ENCODE measurements at places on chromosomes 1 and 21. TPM values are rescaled to one million over a fixed set of nuclear protein-coding genes. Genes with fewer than 3 reads are reported as not detected.

ACADM gene
- 119 TPM for total RNA-seq

- DNase-seq = no peak
Measured at GRCh38 chr1:179728271-179728670, 14.8 kb upstream of the FAM163A start.

KIF2C gene
- 75.0 TPM for total RNA-seq

DNA sequence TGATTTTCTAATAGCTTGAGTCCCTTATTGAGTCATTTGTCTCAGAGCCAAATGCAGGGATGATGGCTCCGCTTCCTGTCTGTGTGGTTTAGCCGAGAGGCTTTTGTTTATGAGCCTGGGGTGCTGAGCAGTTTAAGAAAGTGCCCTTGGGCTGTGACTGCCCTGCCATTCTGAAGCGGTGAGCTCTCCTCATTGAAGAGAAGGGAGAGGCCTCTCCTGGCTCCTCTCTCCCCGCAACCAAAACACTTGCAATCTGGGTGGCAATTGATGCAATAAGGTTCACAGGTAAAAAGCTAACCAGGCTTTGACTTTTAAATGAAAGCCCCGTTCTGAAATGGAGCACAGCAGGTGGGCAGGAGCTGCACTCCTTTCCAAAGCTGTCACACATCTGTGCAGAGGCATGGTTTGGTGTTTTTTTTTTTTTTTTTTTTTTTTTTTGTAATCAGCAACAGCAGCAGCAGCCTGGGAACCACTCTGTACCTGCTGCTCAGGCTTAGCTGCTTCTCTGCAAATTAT, 403.7 kb downstream of the SIPA1L2 start:
- no peak for DNase-seq

DNA sequence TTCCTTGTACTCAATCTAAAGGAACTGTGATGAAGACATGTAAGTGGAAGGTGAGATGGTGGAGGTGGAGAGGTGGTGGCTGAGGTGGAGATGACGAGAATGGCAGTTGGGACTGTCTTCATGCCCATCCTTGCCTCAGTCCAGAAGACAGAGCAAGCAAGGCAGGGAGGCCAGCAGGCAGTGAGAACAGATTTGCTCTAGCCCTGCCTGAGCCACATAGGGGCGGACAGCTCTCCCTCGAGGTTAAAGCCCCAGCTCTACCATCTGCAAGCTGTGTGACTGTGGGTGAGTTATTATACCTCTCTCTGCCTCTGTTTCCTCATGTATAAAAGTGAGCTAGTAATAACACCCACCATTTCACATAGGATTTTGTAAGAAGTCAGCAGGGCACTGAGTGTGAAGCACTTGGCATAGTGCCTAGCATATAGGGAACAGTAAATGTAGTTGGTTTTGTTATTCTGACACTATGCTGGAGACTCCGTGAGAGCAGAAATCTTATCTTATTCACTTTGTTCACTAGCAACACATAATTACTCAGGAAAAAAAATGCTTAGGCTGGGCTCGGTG, 4.8 kb upstream of the FAM110D start:
- no peak for DNase-seq

DNA sequence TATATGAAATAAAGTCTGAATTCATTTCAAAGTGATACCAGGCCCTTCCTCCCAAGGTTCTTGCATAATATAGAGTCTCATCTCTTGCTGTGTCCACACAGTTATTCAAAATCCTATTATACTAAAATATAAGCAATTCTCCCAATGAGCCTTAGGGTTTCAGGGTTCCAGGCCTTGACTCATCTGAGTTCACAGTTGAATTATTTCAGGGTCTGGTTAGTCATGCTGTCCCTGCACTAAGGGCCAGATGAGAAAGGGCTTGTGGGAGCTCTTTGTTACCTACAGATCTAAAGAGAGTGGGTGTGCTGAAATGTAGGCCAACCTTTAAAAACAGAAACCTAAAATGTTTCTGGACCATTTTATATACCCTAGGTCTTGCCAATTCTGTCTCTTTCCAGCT, 337.5 kb upstream of the LRRC7 start:
- DNase-seq = no peak

DNA sequence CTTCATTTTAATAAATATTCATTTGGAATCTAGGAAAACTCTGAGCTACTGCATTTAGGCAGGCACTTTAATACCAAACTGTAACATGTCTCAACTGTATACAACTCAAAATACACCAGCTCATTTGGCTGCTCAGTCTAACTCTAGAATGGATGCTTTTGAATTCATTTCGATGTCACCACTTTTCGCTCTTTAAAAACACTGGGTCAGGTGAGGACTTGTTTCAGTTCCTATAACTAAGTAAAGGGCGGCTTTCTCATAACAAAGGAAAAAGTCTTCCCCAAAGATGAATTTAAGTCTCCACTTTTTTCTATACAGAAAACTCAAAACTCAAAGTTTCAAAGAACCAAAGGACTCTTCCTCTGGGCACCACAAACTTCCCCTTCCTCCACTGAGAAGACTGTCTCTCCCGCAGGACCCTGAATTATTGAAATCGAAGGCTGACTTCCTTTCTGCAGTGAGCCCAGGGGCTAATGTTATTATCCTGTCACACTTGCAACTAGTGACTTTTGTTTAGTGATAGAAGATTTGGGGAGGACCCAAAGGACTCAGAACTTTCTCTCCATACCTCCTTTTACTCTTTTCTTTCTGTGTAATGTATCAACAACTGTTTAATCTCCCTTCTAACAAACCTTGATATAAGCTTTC, 9.7 kb upstream of the DHX9 start:
- DNase-seq = peak; percentile 21

CCDC30 gene
- total RNA-seq = 1.8 TPM

MANEAL gene
- 9.2 TPM for total RNA-seq

DNA sequence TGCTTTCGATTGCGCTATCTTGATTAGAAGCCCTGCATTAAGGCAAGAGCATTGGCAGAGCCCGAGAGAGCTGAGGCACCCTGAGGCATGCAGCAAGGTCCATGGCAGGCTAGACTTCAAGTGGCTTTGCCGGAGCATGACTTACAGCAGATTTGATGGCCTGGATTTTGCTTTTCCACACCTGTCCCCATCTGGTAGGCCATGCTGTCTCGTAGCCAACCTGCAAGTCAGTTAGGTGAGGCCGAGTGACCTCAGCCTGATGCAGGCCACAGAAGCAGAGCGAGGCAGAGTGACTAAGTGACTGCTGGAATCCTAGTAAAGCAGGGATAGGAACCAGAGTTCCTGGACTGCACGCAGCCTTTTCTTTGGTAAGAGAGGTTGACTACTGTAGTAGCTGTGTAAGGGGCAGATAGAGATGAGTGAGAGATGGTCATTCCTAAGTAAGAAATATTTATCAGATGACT, 148.9 kb downstream of the PBX1 start:
- no peak for DNase-seq

TNFRSF14 gene
- total RNA-seq = 76.2 TPM

GBP6 gene
- total RNA-seq = not detected

DNA sequence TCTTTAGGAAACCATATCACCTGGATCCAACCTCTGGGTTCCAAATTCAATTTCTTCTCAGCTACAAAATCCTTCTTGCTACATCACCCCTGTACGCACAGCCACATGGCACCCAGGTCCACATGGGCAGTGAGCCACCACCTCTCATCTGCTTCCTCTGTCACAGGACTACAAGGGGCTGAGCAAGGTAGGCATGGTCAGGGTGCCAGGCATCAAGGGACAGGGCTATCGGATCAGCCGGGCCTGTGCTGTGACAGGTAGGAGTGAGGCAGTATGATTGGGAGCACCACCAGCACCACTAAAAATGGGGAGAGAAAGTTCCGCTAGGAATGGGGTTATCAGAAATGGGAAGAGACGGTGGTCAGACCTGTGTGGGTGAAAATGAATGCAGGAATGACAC, 29.4 kb downstream of the S100A6 start:
- DNase-seq = no peak

DNA sequence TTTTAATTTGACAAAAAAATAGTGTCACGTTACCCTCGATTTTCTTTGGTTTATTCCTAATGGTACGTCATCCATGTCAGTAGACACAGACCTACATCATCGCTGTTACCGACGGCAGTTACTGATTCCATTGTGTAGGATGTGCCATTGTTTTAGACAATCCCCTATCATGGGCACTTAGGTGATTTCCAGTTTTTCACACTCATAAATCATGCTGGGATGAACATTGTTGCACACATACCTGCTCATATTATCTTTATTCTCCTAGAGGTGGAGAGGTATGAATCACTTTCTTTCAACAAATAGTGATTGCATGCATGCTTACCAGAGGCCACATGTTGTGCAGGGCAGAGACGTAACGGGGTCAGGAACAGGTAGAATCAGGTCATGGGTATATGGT, 79.7 kb upstream of the EFHD2 start:
- no peak for DNase-seq

All from GM12878 (cell line).